Spinal cord (tissue), 10 donors: ENCODE measurements at places on chromosomes 4 and X. TPM values are rescaled to one million over a fixed set of nuclear protein-coding genes. Genes with fewer than 3 reads are reported as not detected.

- no peaks in the 10 kb centered on the region for H3K27me3 ChIP-seq
- no peak for DNase-seq
- H3K4me1 ChIP-seq: no peaks in the 10 kb centered on the region
- no peak overlapping the region for H3K27ac ChIP-seq
- H3K4me3 ChIP-seq: no peak overlapping the region
- no peaks in the 10 kb centered on the region for H3K36me3 ChIP-seq
Measured at GRCh38 chr4:54433686-54434085, 204.6 kb downstream of the PDGFRA start.

DNA sequence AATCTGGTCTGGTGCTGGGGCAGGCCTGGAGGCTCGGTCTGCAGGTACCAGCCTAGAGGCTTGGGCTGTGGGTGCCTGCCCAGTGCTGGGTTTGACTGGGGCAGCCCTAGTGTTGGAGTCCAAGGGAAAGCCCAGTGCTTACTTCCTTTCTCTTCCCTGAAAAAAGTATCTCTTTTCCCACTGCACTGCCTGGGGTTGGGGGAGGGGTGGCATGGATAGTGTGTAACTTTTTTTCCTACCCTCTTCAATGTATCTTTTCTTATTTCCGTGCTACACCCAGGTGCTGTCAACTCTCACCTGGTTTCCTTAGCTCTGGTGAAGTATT is 21.6 kb downstream of the KANTR start:
- H3K4me1 ChIP-seq: peaks cover 6% of the 10 kb centered on the region
- peaks cover 11% of the 10 kb centered on the region for H3K27me3 ChIP-seq
- H3K36me3 ChIP-seq: peaks cover 17% of the 10 kb centered on the region
- H3K4me3 ChIP-seq: no peak overlapping the region
- no peak overlapping the region for H3K27ac ChIP-seq

- H3K27me3 ChIP-seq: no peaks in the 10 kb centered on the region
- H3K4me1 ChIP-seq: no peaks in the 10 kb centered on the region
- no peak overlapping the region for H3K4me3 ChIP-seq
Measured at GRCh38 chrX:78957768-78958130, 12.6 kb downstream of the P2RY10 start.

DNA sequence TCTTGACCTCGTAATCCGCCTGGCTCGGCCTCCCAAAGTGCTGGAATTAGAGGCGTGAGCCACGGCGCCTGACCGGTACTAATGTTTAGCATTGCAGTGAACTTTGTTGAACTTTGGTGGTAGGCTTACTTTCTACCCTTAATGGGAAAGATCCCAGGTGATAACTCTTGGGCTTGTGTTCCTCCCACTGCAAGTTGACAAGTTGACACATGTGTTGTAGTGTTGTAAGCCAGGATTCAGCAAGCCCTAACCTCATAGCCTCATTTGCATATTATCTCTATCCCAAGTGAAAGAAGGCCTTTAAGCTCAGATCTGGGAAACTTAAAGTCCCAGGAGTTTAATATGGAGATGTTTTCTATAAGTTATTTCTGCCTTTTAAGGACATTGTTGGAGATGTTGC is 80.0 kb upstream of the CLCN4 start:
- H3K4me3 ChIP-seq: no peak overlapping the region
- no peaks in the 10 kb centered on the region for H3K36me3 ChIP-seq
- no peak for DNase-seq
- no peak overlapping the region for H3K27ac ChIP-seq
- no peaks in the 10 kb centered on the region for H3K27me3 ChIP-seq
- no peaks in the 10 kb centered on the region for H3K4me1 ChIP-seq

GRCh38 chrX:15207994-15208393 is 61.9 kb downstream of the ASB9 start:
- no peak overlapping the region for H3K27ac ChIP-seq
- no peaks in the 10 kb centered on the region for H3K27me3 ChIP-seq
- H3K4me3 ChIP-seq: no peak overlapping the region
- no peak for DNase-seq
- no peaks in the 10 kb centered on the region for H3K4me1 ChIP-seq
- H3K36me3 ChIP-seq: no peaks in the 10 kb centered on the region

- no peaks in the 10 kb centered on the region for H3K4me1 ChIP-seq
- H3K4me3 ChIP-seq: no peak overlapping the region
Measured at GRCh38 chr4:184715526-184715925, 18.4 kb downstream of the CENPU start.

- H3K36me3 ChIP-seq: no peaks in the 10 kb centered on the region
- no peaks in the 10 kb centered on the region for H3K27me3 ChIP-seq
- DNase-seq: no peak
Measured at GRCh38 chr4:123618606-123619005, 222.0 kb downstream of the SPRY1 start.

DNA sequence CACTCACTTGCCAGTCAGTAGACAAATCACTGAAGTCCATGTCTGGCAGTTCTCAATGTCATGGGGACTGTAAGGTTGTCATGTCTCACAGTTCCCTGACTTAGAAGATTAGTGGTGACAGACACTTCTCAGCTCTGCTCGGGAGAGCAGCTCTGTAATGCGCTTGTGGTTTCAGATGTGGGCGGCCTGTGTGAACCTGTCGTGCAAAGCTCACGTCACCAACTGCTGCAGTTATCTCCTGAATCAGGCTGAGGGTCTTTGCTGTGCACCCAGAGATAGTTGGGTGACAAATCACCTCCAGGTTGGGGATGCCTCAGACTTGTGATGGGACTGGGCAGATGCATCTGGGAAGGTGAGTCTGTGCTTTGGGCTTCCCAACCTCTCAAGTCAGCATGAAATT is at the start of gene IL9R:
Gene IL9R (plus strand): TSS at position 261 of the 400 bp plus-strand sequence. CDS start 64 bp downstream, at position 325.
- H3K36me3 ChIP-seq: no peaks in the 10 kb centered on the region
- no peak for DNase-seq
- no peak within 1 kb of the TSS for H3K27ac ChIP-seq
- no peaks in the 10 kb centered on the region for H3K27me3 ChIP-seq

DNA sequence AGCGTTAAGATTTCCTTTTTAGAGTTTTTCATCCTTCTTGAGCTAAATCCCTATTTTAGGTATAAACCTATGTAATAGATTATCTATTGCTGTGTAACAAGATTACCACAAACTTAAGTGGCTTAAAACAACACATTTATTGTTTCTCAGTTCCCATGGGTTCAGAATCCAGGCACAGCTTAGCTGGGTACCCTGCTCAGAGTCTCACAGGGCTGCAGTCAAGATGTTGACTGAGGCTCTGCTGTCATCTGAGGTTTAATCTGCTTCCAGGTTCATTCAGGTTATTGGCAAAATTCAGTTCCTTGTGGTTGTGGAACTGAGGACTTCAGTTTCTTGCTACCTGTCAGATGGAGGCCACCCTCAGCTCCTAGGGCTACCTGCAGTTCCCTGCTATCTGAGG is 60.9 kb downstream of the GK start:
- no peaks in the 10 kb centered on the region for H3K4me1 ChIP-seq
- H3K27ac ChIP-seq: no peak overlapping the region
- no peaks in the 10 kb centered on the region for H3K36me3 ChIP-seq
- H3K4me3 ChIP-seq: no peak overlapping the region

DNA sequence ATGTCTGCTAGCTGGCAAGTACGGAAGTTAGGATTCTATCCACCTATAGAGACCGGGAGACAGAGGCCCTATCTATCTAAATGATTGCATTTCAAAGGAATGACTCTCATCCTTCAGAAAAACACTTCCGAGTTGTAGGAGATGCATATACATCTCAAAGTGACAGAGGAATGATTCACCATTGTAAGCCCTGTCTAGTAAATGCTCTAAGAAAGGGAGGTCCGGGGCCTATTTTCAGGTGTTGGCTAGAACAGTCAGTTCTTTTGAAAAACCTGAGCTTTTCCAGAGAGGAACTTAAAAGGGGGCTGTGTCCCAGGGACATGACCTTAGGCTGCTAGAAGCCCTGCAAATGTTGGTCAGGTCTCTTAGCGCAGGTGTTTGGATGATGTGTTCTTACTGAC is 262.9 kb upstream of the IL1RAPL1 start:
- no peaks in the 10 kb centered on the region for H3K4me1 ChIP-seq
- DNase-seq: no peak
- no peaks in the 10 kb centered on the region for H3K27me3 ChIP-seq
- H3K4me3 ChIP-seq: no peak overlapping the region
- no peaks in the 10 kb centered on the region for H3K36me3 ChIP-seq

- no peak overlapping the region for H3K27ac ChIP-seq
- no peak overlapping the region for H3K4me3 ChIP-seq
- DNase-seq: no peak
- no peaks in the 10 kb centered on the region for H3K27me3 ChIP-seq
- no peaks in the 10 kb centered on the region for H3K36me3 ChIP-seq
Measured at GRCh38 chr4:140865253-140866217, 109.3 kb upstream of the TBC1D9 start.

DNA sequence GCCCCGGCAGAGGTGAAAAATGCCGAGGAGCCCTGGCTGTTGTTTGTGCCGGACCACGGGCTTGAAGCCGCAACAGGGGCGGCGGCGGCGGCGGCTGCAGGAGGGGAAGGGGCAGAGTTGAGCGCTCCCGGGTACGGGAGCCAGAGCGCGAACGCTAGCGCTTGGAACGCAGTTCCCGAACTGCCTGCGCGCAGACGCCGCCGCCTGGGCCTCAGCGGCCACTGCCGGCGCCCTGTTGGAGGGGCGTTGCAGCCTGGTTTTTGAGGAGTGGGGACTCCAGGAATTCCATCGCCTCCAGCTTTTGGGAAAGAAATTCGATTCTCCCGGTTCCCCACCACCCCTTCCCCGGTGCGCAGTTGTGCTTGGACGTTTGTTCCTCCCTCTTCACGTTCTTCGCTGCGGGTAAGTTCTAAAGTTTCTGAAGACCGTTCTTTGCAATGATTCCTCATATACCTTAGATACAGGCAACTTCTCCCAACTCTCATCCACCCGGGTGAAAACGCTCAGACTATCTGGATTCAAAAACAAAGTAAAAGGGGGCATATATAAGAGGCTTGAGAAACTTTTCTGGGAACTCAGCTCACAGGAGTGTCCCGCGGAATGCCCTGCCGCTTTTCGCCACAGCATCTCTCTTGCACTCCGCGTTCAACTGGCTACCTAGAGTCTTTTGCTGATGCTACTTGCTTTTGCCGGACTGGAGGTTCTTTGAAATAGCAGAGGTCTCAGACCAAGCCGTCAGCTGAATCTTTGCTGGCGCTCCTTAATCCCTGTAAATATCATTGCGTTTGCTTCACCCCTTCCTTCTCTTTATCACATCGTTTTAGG is 1.0 kb downstream of the FAT4 start:
- H3K27me3 ChIP-seq: no peaks in the 10 kb centered on the region
- H3K36me3 ChIP-seq: peaks cover 8% of the 10 kb centered on the region

DNA sequence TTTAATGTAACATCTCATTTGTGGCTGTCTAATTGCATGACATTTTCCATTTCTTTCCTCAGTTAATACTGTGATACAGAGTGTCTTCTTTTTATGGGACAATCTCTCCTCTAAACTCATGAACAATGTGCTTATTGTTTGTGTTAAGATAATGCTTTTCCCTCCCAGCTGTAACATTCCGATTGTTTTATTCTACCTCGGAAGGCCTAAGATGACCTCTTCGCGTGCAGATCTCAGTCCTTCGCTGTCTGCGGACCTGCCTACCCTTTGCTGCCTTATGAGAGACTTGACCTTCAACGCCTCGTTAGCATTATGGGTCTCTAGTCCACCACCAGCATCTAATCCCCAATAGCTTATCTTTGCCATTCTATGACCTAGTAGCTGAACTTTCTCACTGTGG is 29.8 kb upstream of the ZFP42 start:
- no peaks in the 10 kb centered on the region for H3K4me1 ChIP-seq
- no peak for DNase-seq
- H3K36me3 ChIP-seq: no peaks in the 10 kb centered on the region
- no peak overlapping the region for H3K27ac ChIP-seq
- no peak overlapping the region for H3K4me3 ChIP-seq

- H3K27me3 ChIP-seq: no peaks in the 10 kb centered on the region
- no peak overlapping the region for H3K4me3 ChIP-seq
- DNase-seq: no peak
- no peaks in the 10 kb centered on the region for H3K4me1 ChIP-seq
- H3K27ac ChIP-seq: no peak overlapping the region
Measured at GRCh38 chr4:15354371-15355297, 73.2 kb upstream of the C1QTNF7 start.

DNA sequence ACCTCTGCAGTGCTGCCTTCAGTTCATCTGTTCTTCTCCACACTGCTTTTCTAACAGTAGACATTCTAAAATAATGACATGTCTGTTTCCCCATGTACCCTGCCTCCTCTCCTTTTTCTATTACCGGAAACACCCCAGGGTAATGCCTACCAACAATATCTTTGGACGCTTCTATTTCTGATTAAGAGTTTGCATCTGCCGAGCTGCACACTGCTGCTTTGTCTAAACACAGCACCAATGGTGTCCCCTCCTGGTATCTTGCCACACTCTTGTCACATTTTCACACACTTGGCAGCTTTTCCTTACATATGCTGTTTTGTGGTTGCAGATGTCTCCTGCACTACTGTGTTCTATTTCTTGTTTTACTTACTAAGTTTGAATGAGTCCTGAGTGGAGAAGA is 288.8 kb downstream of the GRIA2 start:
- H3K4me1 ChIP-seq: no peaks in the 10 kb centered on the region
- H3K4me3 ChIP-seq: no peak overlapping the region
- DNase-seq: no peak
- H3K27me3 ChIP-seq: no peaks in the 10 kb centered on the region
- peak overlapping the region; percentile 10 for H3K27ac ChIP-seq

- H3K27ac ChIP-seq: no peak overlapping the region
- DNase-seq: no peak
- H3K4me1 ChIP-seq: no peaks in the 10 kb centered on the region
- no peaks in the 10 kb centered on the region for H3K36me3 ChIP-seq
Measured at GRCh38 chr4:19623866-19624265, 627.8 kb upstream of the SLIT2 start.

DNA sequence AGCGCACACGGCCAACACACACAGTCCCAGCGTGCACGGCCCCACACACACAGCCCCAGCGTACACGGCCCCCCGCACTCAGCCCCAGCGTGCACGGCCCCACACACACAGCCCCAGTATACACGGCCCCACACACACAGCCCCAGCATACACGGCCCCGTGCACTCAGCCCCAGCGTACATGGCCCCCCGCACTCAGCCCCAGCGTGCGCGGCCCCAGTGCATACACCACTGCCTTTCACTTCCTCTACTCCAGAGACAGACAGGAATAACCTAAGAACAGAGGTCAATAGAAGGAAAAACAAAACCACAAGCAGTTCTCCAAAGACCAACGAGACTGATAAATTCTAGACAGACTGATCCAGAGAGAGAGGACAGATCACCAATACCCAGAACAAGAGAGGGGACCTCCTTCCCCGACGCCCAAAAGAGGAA is 17.1 kb downstream of the GAK start:
- no peak for DNase-seq
- H3K27me3 ChIP-seq: no peaks in the 10 kb centered on the region
- no peak overlapping the region for H3K4me3 ChIP-seq

DNA sequence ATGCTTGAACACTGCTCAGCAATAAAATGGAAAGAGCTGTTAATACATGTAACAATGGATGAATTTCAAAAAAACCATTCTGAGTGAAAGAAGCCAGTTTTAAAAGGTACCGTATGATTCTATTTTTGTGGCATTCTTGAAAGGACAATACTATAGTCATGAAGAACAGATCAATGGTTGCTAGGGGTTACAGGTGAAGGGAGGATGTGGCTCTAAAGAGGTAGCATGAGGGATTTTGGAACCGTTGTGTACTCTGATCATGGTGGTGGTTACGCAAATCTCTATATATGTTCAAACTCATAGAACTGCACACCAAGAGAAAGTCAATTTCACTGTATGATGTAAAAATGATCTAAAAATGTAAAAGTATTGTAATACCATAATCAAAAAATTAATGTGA is 40.0 kb upstream of the CTAG2 start:
- no peak overlapping the region for H3K27ac ChIP-seq
- H3K27me3 ChIP-seq: no peaks in the 10 kb centered on the region
- H3K4me1 ChIP-seq: no peaks in the 10 kb centered on the region

Gene MAGEA9B
- total RNA-seq: not detected

Gene LARP7
- total RNA-seq: 65.1 TPM

Gene NXF2
- 0.22 TPM for total RNA-seq

Gene VCX2
- total RNA-seq: not detected

Gene DNAAF6
- 1.8 TPM for total RNA-seq

Gene ALG13
- total RNA-seq: 45.2 TPM

Gene PLXNB3
- 14.6 TPM for total RNA-seq
